ENCODE measurements at places on chromosomes 1 and 21.

DNA sequence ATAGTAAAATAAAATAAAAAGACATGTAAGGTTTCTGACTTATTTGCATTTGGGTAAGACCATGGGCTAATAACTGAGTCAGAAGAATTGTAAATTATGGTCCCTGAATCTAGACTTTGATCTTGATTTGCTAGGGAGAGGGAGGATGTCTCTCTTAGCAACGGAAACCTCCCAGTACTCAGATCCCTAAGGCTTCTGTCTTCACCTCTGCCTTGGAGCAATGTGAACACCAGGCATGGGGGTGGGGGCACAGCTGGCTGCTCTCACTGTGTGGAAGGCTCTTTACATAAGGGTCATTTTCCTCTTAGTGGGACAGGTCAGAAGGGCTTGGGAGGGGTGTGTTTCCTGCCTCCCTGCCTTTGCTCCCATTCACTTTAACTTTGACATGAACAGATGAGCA is 17.0 kb upstream of the TMEM54 start:
- DNase-seq, result no peak

- no peak for DNase-seq
Measured at GRCh38 chr1:47483651-47484050, 45.8 kb downstream of the FOXD2 start.

GRCh38 chr21:34367320-34367935 is 3.6 kb downstream of the KCNE2 start:
- DNase-seq, result peak; percentile 72

DNA sequence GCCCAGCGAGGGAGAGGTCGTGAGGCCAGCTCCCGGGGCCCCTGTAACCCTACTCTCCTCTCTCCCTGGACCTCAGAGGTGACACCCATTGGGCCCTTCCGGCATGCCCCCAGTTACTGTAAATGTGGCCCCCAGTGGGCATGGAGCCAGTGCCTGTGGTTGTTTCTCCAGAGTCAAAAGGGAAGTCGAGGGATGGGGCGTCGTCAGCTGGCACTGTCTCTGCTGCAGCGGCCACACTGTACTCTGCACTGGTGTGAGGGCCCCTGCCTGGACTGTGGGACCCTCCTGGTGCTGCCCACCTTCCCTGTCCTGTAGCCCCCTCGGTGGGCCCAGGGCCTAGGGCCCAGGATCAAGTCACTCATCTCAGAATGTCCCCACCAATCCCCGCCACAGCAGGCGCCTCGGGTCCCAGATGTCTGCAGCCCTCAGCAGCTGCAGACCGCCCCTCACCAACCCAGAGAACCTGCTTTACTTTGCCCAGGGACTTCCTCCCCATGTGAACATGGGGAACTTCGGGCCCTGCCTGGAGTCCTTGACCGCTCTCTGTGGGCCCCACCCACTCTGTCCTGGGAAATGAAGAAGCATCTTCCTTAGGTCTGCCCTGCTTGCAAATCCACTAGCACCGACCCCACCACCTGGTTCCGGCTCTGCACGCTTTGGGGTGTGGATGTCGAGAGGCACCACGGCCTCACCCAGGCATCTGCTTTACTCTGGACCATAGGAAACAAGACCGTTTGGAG is 23.7 kb upstream of the TNFRSF1B start:
- DNase-seq, result no peak

DNA sequence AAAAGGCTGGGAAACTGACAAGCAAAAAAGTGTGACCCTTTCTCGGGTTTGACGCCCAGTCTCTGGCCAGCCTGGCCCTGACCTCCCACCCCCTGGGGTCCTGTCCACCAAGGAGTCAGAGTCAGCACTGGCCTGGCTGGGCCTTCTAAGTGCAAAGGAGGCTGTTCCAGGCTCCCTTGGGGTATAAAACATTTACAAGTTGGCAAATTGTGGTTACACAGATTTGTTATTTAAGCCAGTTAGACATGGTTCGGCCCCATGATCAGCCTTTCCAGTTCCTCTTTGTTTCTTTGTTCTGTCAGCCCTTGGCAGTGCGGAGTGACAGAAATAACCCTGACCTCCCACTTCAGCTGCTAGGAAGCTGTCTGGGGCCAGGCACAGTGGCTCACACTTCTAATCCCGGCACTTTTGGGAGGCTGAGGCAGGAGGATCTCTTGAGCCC is 161.6 kb upstream of the RAB4A start:
- DNase-seq, result no peak

GRCh38 chr1:9724706-9725476 is 73.4 kb downstream of the PIK3CD start:
- peak; percentile 37 for DNase-seq

GRCh38 chr1:155279268-155279667 is 2.0 kb downstream of the HCN3 start:
- DNase-seq, result no peak

DNA sequence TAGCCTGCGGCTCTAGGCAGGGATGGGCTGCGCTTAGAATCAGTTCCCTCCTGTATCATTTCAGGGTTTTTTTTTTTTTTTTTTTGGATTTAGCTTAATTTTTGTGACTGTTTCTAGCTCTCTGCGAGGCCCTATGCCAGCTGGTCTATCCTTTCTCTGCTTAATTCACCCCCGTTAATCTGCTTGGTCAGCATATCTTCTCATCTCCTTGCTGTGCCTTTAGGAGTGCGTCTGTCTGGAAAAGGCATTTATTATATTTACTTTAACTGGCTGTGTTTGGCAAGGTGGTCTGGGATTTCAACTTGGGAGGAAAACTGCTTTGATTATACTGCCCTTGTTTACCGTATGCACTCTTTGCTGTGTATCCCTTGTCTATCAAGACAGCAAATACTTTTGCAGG is 184.8 kb upstream of the KIAA0040 start:
- no peak for DNase-seq

GRCh38 chr1:229106526-229107125 is 164.3 kb upstream of the RAB4A start:
- DNase-seq, result no peak

DNA sequence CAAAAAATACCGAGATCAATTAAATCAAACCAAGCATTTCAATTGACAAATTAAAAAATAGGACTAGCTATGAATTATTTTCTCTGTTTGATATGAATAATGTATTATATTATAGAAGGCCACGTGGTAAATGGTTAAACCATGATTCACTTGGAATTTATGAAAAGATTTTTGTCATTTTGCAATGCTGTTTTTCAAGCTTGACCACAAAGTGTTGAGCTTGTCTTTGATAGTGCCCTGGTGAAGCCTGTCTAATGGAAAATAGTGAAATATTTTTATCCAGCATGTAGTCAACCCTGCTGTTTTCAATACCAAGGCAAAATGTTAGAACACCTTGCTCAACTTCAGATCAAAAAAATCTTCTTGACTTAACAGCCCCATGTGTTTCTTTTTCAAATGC is 288.0 kb upstream of the PRMT6 start:
- DNase-seq, result no peak

DNA sequence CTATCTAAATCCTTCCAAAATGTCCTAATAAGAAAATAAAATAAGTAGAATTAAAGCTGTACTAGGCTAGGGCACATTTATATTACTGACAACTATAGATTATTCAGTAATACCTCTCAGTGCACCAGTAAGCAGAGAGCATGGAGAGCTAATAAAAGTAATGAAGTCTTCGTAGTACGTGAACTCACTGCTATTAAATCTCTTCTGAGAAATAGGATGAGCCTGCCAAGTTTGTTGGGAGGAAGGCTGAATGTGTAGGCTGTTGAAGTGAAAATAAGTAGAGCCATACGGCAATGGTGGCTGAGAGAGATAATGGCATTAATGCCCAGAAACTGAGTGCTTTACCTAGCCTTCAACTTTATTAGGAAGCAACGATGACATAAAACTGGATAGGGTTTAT is 73.9 kb upstream of the NR5A2 start:
- no peak for DNase-seq

DNA sequence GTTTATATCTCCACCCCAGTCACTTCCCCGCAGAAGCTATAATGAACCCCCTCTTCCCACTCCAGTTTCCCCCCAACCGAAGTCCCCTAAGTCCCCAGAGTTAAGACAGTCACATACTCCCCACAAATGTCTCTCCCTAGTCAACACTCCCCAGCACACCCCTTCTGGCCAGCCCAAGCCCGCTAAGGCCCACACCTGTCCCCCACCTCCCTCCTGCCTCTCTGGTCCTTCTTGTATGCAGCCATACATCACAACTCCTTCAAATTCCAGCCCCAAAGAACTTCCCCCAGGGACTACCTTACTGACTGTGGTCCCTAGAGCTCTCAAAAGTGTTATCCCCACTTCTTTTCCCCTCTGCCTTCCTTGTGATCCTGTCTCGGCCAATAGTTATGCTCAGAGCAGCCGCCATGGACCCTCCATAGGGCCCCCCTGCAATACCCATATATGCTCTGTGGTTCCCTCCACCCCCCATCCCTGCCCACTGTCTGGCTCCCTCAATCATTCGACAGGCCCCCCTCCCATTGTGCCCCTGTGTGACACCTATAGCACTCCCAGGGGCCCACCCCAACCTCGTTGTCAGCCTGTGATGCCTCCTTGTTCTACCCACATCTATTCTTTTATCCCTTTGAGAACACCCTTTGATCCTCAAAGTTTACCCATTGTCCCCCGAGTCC is 2.2 kb downstream of the NSUN4 start:
- DNase-seq, result no peak

DNA sequence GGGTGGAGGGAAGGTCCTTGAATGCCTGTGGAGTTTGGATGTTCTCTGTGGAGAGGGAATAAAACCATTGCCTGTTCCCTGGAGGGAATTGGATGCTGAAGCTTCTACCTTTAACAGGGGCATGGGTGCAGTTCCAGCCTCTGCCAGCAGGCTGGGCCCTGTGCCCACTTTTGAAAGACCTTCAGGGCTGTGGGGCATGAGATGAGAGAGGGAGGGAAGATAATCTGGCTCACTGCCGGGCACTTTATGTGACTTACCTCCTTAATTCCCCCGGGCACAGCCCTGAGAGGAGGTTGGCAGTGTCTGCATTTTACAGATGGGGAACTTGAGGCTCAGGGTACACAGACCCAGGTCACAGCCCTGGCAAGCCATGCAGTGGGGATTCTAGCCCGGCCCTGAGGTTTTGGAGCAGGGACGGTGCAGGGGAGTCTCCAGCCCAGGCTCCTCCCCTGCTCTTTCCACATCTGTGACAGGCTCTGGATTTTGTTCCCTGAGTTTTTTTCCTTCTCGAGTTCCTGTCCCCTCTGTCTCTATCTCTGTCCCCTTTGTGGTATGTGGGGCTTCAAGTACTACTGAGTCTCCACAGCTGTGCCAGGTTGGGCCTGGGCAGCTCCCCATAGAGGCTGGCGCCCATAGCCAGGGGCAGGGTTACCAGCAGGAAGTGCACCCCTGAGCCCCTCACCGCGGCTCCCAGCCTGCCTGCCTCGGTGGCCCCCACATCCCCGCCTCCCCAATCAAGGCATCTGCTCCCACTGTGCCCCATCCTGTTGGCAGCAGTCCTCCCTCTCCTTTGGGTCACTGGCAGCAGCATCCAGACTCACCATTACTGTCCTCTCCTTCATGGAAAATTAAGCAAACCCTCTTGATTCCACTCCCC is 14.0 kb upstream of the THEMIS2 start:
- peak; percentile 76 for DNase-seq

DNA sequence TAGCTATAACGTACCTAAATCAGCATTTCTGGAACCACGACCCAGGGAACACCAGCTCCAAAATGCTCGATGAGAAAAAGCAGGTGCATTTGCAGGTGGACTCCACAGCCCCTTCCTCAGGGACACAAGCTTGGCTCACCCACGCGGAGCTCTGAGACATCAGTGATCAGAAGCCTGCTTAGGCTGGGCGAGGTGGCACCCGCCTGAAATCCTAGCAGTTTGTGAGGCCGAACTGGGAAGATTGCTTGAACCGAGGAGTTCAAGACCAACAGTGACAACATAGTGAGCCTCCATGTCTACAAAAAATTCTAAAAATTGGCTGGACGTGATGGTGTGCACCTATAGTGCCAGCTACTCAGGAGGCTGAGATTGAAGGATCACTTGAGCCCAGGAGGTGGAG is 2.5 kb upstream of the TSPEAR start:
- DNase-seq, result no peak

- DNase-seq, result no peak
Measured at GRCh38 chr1:71081697-71082080, 854 bp upstream of the ZRANB2 start.
